ENCODE measurements at places on chromosomes 4 and X. TPM values are rescaled to one million over a fixed set of nuclear protein-coding genes. Genes with fewer than 3 reads are reported as not detected.

DNA sequence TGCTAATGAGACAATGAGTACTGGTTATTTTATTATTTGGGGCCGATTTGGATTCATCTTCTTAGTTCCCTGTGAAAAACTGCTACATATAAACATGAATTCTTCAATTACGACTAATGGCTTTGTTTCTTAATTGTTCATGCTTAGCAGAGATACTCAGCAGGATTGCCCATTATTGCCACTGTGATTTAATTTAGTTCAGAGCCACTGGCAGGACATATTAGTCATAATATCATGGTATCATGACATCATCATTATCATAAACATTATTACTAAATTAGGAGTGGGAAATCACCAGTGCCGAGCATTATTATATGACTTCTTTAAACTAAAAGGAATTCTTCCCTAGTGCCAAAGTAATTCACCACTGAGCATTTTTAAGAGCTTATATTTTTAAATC, 201.4 kb downstream of the SPOCK3 start:
- DNase-seq = no peak

GRCh38 chr4:158015241-158015640, 157.6 kb downstream of the GASK1B start:
- no peak for DNase-seq

DNA sequence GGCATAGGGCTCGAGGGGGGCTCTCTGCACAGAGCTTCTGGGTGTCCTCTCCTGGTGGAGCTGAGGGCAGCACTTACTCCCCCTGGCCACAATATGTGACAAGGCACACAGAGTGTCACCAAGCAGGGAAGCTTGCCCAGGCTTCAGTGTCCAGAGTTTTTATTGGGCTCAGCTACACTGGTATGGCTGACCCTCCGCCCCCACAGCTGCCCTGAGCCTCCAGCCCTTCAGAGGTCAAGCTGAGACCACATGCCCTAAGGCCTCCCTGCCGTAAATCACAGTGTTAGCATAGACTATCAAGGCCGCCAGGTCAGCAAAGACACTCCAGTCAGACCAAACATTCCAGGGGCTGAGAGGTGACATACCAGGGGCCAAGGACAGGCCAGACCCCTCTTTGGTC, 59.0 kb downstream of the EVC start:
- DNase-seq = no peak

DNA sequence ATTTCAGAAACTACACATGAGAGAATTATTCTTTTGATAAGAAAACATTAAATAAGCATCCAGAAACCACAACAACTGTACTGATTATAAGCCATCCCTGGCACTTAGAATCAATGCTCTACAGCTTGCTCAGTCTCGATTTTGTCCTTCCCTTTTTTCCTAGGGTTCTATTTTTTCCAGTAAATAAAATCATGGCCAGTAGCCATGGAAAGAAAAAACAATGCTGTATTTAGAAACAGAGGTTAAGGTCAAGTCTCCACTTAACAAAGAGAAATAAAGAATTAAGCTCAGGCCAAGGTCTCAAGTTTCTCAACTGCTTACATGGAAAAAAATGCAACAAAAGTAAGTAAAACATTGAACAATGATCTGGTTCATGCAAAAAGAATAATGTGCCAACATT, 38.7 kb upstream of the GRID2 start:
- DNase-seq = no peak

DNA sequence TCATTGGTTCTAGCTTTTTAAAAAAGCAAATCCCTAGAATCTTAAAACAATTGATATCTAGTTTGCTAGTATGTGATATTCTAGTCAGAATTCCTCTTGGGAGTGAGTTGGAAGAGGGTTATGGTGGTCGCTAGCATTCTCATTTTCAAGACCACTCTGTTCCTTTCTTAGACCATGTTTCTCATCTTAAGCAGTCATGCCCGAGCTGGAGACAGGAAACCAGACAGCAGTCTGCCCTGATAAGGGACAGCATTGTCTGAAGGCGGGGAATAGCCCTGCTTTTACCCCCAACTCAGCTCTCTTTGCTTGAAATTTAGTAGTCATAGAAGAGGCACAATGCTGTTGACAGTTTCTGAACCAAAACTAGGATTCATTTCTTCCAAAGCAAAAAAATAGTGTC, 5.2 kb downstream of the KLF3 start:
- no peak for DNase-seq

- DNase-seq = no peak
Measured at GRCh38 chr4:93334003-93334402, 494.6 kb upstream of the ATOH1 start.

GRCh38 chr4:48509543-48509942, 19.5 kb downstream of the ZAR1 start:
- DNase-seq = no peak

GRCh38 chr4:136476753-136477152, 1055.5 kb downstream of the PCDH18 start:
- DNase-seq = no peak

DNA sequence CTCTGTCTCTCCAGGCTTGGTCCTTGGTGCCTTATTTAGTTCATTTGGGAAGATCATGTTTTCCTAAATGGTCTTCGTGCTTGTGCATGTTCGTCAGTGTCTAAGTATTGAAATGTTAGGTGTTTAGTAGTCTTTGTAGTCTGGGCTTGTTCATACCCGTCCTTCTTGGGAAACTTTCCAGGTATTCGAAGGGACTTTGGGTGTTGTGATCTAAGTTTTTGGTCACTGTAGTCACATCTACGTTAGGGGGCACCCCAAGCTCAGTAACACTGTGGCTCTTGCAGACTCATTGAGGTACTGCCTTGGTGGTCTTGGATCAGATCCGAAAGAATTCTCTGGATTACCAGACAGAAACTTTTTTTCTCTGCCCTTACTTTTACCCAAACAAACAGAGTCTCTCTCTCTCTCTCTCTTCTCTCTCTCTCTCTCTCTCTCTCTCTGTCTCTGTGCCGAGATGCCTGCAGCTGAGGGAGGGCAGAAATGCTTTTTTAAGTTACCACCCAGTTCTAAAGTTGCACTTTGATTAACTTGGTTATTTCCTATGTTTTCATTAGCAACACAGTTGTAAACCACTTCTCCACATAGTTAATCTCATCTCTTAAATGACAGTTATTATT, 67.6 kb upstream of the SLC7A3 start:
- no peak for DNase-seq

DNA sequence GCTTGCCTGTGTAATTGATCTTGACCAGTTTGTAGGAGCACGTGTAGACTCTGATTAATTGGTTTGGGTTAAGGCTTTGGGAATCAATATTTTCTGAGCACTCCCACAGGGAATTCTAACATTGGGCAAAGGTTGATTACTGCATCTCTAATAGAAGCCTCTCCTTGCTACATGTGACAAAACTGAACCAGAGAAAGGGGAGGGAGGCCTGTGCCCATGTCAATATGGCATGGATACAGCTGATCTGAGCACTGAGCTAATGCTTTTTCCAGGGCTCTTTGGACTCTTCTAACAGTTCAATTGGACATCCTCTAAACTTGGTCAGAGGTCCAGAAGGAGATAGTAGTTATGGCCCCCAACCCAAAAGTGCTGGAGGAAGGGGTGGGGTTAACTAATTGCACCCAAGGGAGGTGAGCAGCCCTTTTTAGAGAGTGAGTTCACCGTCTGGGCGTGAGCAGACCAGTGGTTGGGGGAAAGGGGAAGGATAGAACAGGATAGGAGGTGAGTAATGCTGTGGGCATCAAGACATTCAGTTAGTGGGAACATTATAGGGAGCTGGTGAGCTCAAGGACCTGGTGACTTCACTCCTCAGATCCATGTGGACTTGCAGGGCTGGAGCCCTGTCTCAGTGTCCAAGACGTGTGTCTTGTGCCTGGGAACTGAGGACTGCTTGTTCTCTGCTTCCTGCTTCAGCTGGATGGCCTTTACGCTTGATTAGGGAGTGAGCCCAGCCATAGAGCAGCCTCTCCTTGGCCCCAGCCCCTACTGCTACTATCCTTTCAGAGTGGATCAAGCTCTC, 22.8 kb downstream of the MSN start:
- no peak for DNase-seq

- DNase-seq = peak; percentile 32
Measured at GRCh38 chrX:119753639-119754257, 4.6 kb upstream of the SOWAHD start.

DNA sequence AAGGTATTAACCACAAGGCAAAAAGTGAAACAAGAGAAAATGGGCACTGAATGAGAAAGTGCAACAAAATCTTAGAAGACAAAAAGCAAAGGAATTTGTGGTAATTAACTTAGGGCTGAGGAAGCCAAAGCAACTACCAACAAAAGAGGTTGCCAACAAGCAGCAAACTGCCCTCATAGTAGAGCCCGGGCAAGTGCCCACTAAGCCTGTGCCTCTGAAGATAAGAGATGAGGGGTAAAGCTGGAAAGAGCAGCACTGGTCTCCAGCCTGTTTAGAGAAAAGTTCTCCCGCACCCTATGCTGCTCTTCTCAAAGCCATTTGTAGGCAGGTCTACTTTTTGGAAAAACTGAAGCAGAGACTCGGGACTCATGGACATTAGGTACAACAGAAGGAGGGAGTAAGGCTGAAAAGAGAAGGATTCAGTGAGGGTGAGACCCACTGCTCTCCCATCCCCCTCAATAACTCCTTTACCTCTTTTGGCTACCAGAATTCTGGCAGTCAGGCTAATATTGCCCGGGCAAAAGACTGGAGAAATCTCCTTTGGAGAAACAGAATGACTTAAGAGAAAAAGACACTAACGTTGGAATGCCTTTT, 29.6 kb upstream of the KCNE5 start:
- no peak for DNase-seq

Gene ADH4
- not detected for total RNA-seq

Gene SEC24B
- total RNA-seq = 33.2 TPM

Gene EDA
- 7.1 TPM for total RNA-seq

All from transverse colon (tissue), 4 donors.